Mucosa of gallbladder (tissue), 1 donor: ENCODE measurements at places on chromosomes 5 and 9. TPM values are rescaled to one million over a fixed set of nuclear protein-coding genes. Genes with fewer than 3 reads are reported as not detected.

GRCh38 chr9:135692410-135692809 is 6.9 kb downstream of the SOHLH1 start:
- DNase-seq, result no peak

- no peak for DNase-seq
Measured at GRCh38 chr5:127943061-127943371, 140.6 kb upstream of the SLC12A2 start.

DNA sequence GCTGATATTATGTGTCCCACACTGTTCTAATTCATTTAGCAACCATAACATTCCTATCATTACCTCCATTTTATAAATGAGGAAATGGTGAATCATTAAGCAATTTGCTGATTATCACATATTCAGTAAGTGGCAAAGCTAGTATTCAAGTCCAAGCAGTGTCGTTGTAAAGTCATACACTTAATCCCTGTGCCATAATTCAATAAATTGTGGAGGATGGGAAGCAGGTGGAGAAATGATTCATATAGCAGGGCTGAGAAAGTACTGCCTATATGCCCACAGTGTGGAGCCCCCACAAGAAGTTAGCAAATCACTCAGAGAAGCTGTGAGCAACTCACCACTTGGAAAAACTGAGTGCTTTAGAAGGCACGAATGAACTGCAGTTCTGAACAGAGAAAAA is 691.0 kb downstream of the PTPRD start:
- DNase-seq, result no peak

- DNase-seq, result no peak
Measured at GRCh38 chr5:60161340-60161934, 267.9 kb upstream of the PDE4D start.

GRCh38 chr5:133569347-133569746 is 43.0 kb downstream of the FSTL4 start:
- no peak for DNase-seq

DNA sequence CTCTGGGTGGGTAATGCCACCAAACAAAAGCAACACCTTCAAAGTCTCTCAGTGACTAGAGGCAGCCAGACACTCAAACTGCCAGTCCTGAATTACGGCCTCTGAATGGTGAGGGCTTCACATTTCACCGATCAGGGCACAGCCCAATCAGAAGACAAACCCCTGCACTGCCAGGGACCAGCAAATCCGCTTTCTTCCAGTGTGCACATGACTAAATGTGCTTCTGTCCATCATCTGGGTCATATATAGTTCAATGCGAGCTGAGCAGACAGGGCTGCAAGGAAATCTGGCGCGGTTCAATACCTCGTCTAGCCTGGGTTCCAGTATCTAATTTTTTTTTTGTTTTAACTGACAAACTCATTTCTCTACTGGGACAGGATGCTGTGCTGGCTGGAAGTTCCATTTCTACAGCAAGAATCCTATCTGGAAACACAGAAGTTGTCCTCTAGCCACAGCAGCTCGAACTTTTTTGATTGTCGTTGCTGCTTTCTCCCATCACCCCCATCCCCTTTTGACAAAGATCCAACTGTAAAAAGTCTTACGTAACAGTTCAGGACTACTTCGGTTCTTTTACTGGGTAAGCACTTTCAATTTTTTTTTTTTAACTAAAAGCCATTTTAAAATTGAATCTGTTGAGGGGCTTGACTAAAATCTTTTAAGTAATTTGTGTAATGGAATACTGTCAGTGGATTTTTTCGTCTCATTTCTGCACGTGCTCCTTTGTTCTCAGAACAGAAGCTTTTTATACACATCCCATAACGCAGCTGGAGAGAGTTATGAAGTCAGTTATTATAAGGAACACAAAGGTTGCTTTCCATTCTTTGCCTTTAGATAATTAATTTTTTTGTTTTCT is 112.7 kb downstream of the NR6A1 start:
- peak; percentile 72 for DNase-seq

DNA sequence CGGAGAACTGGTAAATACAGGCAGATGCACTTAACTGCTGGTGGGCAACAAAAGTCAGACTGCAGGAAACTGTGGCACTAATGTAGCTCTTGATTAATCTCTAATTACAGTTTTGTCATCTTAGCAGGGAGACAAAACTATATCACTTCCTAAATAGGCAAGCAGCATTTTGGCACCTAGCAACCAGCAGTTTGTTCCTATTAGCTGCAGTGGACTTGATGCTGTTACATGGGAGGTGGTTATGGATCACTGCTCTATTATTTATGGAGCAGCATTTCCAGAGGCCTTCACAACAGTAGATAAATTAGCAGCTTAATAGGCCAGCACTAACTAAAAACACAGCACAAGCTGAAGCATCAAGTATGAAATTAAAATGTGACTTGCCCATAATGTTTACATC is 518.3 kb upstream of the ITGA1 start:
- no peak for DNase-seq

- DNase-seq, result no peak
Measured at GRCh38 chr9:131739133-131739958, 530 bp downstream of the RAPGEF1 start.

GPX8 gene
- 26.8 TPM for total RNA-seq

DNA sequence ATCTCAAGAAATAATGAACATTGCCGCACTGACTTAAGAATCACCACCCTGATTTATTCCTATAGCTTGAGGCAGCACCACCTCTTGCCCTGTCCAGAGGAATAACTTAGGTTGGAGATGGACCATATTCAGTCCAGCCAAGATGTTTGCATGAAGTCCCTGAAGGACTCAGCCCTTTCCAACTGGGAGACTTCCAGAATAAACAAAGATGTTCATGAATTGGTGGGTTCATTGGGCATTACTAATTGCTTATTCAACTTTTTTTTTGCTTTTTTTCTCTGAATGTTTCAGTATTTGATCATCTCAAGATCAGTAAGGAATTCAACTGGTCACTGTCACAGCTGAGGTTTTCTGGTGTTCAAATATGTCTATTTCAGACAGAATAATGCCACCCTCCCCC is 470.6 kb downstream of the CCDC171 start:
- no peak for DNase-seq

PCDHGC3 gene
- total RNA-seq, result 82.4 TPM

KCNV2 gene
- not detected for total RNA-seq

DNA sequence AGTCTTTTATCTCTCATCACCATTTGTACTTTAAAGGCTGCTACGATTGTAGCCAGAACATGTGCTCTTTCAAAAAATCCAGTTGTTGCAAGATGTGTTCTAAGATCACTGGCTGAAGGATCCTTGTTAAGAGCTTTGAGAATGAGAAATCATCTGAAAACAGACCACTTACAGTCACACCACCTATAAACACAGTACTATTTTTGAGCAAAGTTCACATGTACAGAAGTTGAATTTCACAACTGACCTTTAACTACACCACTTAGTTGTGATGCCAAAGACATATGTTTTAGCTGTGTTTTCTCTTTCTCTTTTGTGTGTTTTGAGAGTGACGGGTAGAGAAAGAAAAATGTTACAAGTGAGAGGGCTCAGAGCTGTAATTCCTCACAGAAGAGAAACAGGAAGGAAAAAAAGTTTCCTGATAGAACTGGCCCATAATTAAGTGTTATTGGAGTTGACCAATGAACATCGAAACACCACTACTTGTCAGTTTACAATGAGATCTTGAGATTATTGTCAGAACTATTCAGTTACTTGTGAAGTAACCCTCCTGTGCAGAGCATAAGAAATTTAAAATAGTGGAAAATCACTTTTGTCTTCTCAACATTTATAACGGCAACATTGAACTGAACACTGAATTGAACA is 245.4 kb downstream of the MLLT3 start:
- no peak for DNase-seq

C9orf152 gene
- 44.4 TPM for total RNA-seq

NME5 gene
- 17.0 TPM for total RNA-seq

GALNT10 gene
- 50.8 TPM for total RNA-seq

- no peak for DNase-seq
Measured at GRCh38 chr5:56093970-56094369, 99.2 kb upstream of the IL6ST start.

PTPN3 gene
- total RNA-seq, result 16.2 TPM
